Stimulated activated CD8-positive, alpha-beta memory T cell treated with anti-CD3 and anti-CD28 coated beads, Interleukin-12 subunit alpha, Interleukin-12 subunit beta, amount 100 ng/mL, for 4 hours (primary cell): ENCODE measurements at places on chromosomes 1 and 21.

- no peak for DNase-seq
Observed at GRCh38 chr1:182485861-182486260, 35.9 kb downstream of the RGSL1 start.

DNA sequence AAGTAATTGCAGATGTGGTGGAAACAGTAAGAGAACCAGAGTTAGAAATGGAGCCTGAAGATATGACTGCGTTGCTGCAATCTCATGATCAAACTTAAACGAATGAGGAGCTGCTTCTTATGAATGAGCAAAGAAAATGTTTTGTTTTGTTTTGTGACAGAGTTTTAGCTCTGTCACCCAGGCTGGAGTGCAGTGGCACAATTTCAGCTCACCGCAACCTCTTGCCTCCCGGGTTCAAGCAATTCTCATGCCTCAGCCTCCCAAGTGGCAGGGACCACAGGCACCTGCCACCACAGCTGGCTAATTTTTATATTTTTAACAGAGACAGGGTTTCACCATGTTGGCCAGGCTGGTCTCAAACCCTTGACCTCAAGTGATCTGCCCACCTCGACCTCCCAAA lies 53.3 kb upstream of the NFASC start:
- DNase-seq = no peak

DNA sequence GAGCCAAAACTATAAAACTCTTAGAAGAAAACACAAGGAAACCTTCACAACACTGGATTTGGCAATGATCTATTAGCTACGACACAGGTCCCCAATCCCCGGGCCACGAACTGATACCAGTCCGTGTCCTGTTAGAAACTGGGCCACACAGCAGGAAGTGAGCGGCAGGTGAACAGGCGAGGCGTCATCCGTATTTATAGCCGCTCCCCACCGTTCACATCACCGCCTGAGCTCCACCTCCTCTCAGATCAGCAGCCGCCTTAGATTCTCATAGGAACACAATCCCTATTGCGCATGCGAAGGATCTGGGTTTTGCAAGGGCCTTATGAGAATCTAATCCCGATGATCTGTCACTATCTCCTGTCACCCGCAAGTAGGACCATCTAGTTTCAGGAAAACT lies 11.9 kb downstream of the TFB2M start:
- DNase-seq = no peak

GRCh38 chr1:219402925-219403324 lies 210.0 kb downstream of the ZC3H11B start:
- DNase-seq = no peak

- DNase-seq = no peak
Observed at GRCh38 chr1:114145504-114146151, 8.0 kb downstream of the SYT6 start.

- no peak for DNase-seq
Observed at GRCh38 chr1:226958300-226958699, 18.2 kb downstream of the COQ8A start.

GRCh38 chr21:16634515-16634914 lies 878.3 kb upstream of the CXADR start:
- no peak for DNase-seq

GRCh38 chr1:10848109-10848684 lies 51.8 kb upstream of the CASZ1 start:
- DNase-seq = no peak

DNA sequence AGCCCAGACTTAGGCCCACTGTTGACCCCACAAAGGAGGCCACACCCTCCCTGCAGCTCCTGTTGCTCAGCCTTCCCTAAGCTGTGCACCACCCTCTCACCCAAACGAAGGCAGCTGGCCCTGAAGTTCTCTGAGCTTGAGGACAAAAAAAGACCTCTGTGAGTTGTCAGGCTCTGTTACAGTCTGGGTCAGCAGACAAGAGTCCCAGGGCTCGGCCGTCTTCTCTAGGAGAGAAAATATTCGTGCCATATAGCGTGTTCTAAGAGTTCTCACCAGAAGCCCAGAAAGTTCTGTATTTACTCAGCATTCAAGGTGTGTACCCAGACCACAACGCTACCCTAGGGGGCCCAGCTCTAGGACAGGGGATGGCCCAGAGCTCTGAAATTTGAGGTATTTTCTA lies 25.5 kb upstream of the LYST start:
- no peak for DNase-seq

DNA sequence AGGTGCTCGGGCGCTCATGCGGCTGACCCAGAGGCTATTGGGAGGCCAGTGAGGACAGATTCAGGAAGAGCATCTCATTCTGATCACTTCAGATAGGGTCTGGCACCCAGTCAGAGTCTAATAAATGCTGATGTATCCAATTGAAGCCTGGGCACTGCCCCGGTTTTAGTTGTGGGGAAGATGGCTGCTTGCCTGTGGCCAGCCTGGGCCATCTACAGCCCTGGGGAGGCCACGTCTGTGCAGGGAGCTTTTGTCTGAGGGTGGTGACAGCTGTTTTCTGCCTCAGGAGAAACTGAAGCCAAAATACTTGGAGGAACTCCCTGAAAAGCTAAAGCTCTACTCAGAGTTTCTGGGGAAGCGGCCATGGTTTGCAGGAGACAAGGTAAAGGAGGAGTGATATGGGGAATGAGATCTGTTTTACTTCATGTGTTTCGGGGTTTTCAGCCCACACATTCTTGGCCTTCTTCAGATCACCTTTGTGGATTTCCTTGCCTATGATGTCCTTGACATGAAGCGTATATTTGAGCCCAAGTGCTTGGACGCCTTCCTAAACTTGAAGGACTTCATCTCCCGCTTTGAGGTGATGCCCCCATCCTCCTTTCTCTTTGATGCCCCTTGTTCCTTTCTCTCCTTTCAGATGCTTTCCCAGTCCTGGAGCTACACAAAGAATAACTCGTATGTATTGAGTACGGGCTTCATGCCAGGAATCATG lies 2.8 kb downstream of the GSTM5 start:
- no peak for DNase-seq

DNA sequence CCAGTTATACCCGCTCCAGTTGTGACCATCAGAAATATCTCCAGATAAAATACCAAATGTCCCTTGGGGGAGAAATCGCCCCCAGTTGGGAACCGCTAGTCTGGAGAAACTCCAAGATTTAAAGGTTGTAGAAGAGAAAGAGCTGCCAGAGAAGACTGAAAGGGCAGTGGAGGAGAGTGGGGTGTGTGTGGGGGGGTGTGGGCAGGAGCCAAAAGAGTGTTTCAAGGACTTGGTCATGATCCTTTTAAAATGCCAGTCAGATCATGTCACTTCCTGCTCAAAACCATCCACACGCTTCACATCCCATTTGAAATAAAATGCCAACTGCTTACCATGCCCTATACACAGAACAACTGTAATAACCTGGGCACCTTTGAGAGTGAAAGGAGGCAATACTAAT lies 3.4 kb upstream of the HEYL start:
- DNase-seq = no peak

DNA sequence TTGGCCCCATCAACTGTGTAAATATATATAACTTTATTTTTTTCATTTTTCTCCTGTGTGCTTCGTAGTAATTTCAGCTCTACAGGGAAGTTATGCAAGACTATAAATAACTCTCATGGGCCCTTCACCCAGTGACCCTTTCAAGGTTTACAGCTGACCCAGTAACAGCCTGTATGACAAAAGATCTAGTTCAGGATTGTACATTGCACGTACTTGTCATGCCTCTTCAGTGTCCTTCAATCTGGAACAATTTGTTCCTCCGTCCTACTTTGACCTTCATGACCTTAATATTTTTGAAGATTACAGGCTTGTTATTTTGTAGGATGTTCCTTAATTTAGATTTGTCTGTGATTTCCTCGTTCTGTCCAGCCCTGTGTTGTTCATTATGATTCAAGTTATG lies 40.5 kb downstream of the BRINP2 start:
- DNase-seq = no peak

DNA sequence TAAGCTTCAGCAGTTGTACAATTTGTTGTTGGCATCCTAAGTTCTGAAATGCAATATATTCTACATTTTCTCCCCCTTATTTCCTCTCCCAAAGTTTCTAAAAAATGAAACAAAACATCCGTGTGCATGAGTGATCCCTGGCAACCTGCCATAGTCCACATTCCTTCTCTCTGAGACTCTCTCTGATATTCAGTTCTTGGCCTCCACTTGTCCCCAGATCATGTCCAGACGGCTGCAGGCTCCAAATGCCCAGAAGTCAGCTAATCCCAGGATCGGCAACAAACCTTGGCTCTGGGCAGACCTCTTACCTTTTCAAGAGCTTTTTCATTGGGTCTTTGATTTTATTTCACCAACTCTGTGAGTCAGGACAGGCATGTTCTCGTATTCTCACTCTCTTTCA lies 187.8 kb downstream of the ETS2 start:
- DNase-seq = no peak

GRCh38 chr1:97158691-97159096 lies 437.1 kb downstream of the PTBP2 start:
- DNase-seq = no peak
